ENCODE measurements at places on chromosomes 1 and 21.

- no peak for DNase-seq
Measured at GRCh38 chr1:101732261-101732660, 264.5 kb downstream of the OLFM3 start.

DNA sequence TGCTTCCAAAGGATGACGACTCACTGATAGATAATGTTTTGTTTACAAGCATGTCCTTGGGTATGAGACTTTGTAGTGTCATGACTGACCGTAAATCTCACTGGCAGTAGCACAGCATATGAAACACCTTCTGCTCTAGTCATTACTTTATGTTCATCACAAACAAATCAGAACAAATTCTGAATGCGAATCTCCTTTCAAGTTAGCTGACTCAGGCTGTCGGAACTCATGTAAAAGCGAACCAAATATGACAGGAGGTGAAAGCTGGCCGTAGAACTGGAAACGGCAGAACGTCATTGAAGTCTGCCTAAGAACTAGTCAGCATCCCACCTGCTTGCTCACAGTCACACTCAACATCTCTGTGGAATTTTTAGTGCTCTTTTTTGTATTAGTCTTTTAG is 143.9 kb downstream of the RGS7 start:
- DNase-seq: no peak

- no peak for DNase-seq
Measured at GRCh38 chr1:27058966-27059669, 46.5 kb upstream of the TENT5B start.

- DNase-seq: no peak
Measured at GRCh38 chr1:234089396-234089795, 184.9 kb downstream of the SLC35F3 start.

DNA sequence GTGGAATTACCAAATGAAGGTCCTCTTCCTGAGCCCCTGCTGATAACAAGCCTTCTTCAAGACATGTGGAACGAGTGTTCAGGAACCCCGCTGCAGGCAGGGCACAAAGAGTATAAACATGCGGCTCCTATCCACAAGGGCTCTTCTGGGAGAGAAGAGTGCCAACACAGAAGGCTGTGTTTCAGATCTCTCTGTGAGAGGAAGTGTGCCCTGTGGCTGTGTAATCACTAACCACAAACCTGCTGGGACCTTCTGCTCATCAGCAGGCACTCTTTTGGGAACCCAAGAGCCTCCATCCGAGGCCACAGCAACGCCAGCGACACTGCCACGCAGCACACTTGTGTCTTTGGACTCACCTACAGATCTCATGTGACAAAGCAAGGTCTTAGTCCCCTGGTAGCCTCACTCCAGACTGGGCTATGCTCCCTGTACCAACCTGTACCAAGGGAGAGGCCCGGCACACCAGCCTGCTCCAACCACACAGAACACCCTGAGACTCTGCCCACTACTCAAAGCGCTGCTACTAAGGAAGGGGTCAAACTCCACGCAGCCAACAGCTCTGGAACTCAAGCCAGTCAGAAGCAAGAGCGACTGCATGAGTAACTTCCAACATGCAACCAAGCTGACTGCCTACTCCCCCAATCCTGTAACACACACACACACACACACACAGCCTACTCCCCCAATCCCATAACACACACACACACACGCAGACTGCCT is 7.8 kb downstream of the PTTG1IP start:
- DNase-seq: peak; percentile 35

- no peak for DNase-seq
Measured at GRCh38 chr1:202821467-202821866, 10.7 kb downstream of the PCAT6 start.

DNA sequence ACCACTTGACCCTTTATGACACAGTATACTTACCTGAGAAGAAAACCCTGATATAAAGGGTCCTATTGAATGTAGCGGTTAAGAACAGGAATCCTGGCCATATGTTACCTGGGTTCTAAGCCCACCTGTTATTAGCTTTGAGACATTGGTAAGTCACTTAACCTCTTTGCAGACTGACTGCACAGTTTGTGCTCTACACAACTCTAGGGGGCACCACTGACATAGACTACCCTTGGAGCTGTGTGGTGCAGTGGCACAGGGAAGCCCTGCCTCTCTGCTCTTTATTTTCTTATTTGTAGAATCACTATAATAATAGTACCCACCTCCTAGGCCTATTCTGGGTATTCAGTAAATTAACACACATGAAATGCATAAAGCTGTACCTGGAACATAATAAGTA is 165.6 kb downstream of the C1orf94 start:
- no peak for DNase-seq

Data from CD4-positive, alpha-beta T cell treated with Interferon alpha-2 for 1 hour (primary cell).